ENCODE measurements at places on chromosomes 2 and 18.

DNA sequence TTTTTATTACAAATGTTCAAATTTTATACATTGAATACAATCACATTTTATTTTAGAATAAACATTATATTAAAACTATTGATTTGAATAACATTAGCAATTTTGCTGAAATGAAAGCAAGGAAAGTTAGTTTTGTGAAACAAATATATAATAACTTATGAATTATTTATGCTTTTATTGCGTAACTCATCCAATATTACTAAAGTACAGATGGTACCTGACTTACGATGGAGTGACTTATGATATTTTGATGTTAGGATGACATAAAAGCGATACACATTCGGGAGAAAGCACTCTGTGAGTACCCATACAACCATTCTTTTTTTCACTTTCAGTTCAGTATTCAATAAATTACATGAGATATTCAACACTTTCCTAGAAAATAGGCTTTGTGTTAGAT lies 26.5 kb downstream of the GPR39 start:
- no peak for DNase-seq

DNA sequence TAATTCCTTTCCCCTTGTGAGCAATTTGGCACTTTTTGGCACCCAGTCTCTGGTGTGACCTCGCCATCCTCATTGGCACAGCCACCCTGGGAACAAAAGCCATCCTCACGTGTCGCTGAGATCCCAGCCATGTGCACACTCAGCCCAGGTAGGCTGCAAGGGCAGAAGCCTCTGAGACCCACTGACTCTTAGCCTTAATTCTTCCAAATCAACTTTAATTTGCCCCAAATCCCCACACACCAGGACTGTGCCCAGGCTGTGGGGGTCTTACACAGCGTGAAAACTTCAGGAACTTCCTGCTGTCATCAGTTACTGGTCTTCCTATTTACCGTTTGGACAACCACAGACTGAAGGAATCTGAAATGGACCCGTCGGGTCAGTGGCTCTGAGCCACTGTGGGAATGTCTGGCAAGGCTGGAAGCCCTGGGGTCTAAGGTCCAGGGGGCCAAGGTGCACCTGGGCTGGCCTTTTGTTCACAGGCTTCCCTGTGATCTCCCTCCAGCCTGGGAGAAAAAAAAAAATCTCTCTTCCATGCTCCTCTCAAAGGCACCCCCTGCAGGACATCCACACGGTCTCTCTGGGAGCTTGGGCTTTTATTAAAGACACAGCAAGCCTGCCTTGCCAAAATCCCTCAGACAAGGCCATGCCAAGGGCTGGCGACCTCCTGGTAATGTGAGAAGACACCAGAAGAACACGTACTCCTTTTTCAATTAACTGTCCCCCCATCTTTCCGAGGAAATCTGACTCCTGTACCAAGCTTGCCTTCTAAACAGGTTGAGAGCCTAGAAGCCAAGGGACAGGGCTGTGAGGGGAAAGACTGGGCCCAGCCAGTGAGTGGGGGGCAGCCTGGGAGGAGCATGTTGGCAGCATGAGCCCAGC lies 42.1 kb upstream of the LAPTM4A start:
- DNase-seq = no peak

DNA sequence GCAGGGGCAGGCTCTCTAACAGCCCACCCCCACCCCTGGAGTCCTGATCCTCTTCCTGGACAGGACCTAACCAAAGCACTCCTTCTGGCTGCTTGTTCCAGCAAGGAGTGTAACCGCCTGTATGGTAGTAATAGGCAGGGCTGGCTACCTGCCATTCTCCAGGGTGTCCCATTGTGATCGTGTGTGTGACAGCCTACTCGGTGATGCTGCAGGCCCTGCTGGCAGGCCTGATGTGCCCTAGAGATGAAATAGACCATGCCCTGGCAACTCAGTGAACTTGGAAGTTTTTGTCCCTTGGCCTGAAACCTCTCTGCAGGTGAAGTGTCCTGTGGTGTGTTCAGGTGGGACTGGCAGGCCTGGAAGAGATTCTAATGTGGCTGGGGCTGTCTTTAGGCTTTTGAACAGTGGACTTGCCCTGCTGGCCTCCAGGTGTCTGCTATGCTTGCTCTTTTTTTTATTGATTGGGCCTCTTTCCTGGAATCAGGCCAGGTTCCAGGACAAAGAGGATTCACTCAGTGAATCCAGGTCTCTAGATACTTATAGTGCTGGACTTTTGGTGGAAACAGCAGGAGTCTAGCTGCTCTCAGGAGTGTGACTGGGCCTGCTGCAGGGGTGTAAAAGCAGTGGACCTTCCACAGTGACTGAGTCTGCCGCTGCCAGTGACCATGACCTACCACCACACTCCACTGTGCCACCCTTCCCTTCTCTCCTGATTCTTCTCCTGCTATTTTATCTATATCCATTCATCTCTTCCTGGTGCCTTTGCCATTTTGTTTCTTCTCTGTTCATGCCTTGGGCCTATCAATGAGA lies 132.1 kb downstream of the CTIF start:
- DNase-seq = no peak

- DNase-seq = no peak
Observed at GRCh38 chr2:100878000-100878791, 58.3 kb downstream of the NPAS2 start.

- DNase-seq = no peak
Observed at GRCh38 chr2:124283096-124283495, 258.0 kb downstream of the CNTNAP5 start.

- DNase-seq = no peak
Observed at GRCh38 chr2:182499706-182500470, 73.1 kb upstream of the PDE1A start.

DNA sequence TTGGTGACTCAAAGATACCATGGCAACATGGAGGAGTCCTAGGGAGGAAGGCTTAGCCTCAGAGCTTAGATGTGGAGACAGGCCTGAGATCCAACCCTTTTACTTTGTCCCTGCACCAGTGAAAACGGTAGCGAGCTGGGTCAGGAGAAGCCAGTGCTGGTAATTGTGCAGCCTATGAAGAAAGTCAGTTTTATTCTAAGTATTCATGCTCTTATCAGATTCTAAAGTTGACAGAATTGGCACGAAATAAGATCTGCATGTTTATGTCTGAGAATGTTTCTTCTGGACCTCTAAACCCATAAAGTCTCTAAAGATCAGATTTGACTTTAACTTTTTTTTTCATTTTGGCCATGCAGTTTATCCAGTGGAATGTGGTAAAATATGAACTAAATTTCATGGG lies 93.8 kb downstream of the SCG2 start:
- no peak for DNase-seq

DNA sequence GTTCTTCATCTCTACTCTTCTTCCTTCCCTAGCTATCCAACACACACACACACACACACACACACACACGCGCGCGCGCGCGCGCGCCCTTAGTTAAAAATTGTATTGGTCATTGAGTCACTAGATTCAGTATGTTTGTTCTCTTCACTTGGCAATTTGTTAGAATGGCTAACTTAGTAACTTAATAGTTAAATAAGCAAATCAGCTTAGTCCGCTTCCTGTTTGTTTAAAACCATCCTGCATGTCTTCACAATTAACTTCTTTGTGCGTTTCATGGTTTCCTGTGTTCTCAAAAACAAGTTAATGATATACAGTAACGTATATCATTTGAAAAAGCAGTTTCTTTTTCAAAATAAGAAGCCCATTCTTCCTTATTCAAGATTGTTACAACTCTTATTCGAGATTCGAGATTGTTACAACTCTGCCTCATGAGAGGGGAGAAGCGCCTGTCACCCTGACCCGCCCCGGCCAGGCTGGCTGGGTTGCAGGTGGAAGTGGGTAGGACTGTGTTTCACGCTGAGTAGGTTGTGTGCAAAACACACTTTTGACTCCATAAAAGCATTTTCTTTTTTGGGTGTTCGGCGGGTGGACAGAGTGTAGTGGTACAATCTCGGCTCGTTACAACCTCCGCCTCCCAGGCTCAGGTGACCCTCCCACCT lies 9.5 kb upstream of the CNNM3 start:
- DNase-seq = peak; percentile 14

DNA sequence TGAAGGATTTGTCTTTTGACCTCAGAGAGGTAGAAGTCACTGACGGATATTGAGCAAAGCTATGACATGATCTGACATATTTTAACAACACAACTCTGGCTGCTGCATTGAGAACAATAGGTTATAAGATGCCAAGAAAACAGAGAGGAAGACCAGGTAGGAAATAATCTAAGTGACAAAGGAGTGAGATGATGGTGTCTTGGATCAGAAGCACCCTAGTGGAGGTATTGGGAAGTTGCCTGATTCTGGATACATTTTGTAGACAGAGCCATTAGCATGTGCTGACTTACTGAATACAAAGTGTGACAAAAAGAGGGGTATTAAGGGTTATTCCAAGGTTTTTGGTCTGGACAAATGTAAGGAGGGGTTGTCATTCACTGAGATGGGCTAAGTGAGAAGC lies 1438.1 kb downstream of the DPP10 start:
- DNase-seq = no peak

DNA sequence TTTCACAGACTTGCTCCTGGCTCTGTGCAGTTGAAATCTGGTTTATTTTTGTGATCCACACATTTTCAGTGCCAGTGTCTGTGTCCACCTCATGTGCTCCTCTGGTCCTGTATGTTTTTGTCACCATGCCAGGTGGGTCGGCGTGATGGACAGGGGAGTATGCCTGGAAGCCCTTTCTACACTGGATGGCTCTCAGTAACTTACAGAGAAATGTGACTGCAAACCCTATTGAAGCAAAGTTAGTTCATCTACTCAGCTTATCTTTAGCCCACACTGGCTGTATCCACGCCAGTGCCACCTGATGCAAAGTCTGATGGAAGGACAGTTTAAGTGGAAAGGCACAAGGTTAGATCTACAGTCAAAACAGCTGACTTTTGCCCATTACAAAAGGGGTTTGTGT lies 4.3 kb downstream of the IMPA2 start:
- no peak for DNase-seq

- no peak for DNase-seq
Observed at GRCh38 chr2:17638196-17638743, 97.8 kb downstream of the VSNL1 start.

GRCh38 chr2:85933753-85934594 lies 45.2 kb upstream of the ST3GAL5 start:
- peak; percentile 9 for DNase-seq

DNA sequence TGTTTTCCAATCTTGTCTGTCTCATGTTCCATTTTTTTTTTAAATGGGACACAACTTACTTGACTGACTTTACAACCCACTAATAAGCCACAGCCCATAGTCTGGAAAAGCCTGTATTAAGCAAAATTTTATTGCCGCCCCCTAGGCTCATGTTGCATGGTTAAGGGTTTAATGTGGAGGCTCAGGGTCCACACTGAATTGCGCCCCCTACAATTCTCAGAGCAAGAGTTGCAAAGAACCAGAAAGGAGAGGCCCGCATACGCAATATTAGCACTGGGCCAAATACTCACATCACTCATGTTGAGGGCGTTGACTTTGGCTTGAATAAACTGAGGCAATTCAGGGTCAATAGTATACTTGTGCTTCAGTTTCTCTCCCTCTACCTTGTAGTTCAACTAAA lies 65.5 kb downstream of the NEB start:
- DNase-seq = no peak

- DNase-seq = no peak
Observed at GRCh38 chr2:23806665-23807249, 120.2 kb downstream of the ATAD2B start.

- no peak for DNase-seq
Observed at GRCh38 chr2:84697895-84698294, 181.6 kb downstream of the DNAH6 start.

GRCh38 chr2:217367464-217367863 lies 507.6 kb upstream of the TNP1 start:
- DNase-seq = no peak

- no peak for DNase-seq
Observed at GRCh38 chr2:61045999-61046398, 19.7 kb upstream of the SANBR start.

- DNase-seq = no peak
Observed at GRCh38 chr2:159941729-159942128, 120.7 kb downstream of the PLA2R1 start.

DNA sequence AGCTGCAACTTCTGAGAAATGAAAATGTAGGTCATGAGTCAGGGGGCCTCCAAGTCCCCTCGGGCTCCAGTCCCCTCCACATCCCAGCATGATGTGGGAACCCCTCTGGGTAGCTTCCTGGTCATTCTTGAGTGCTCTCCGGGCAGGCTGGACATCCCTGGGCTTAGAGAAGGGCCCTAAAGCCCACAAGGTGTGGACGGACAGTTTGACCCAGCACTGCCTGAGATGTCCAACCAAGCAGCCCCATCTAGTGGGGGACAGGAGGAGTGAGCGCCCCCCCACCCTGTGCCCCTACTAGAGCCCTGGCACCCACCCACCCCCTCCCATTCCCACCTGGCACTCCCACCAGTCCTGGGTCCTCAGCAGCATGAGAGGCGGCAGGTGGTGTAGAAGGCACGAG lies 46.0 kb downstream of the CYP27C1 start:
- no peak for DNase-seq
